Stimulated activated CD8-positive, alpha-beta memory T cell treated with anti-CD3 and anti-CD28 coated beads, Interleukin-2, amount 100 ng/mL, for 48 hours (primary cell): ENCODE measurements at places on chromosomes 6 and 20.
A peak's percentile ranks its signal among the peaks of the same experiment; 100 is the strongest.

- peak; percentile 40 for DNase-seq
These were observed 39.8 kb downstream of the PRDM1 start for GRCh38 chr6:106125925-106126435.

- no peak for DNase-seq
These were observed 89.9 kb downstream of the FIG4 start for GRCh38 chr6:109781001-109781400.

GRCh38 chr6:133170602-133171001 is 70.6 kb upstream of the EYA4 start:
- DNase-seq: no peak

- no peak for DNase-seq
These were observed 1.0 kb upstream of the KIF13A start for GRCh38 chr6:17988422-17988944.

DNA sequence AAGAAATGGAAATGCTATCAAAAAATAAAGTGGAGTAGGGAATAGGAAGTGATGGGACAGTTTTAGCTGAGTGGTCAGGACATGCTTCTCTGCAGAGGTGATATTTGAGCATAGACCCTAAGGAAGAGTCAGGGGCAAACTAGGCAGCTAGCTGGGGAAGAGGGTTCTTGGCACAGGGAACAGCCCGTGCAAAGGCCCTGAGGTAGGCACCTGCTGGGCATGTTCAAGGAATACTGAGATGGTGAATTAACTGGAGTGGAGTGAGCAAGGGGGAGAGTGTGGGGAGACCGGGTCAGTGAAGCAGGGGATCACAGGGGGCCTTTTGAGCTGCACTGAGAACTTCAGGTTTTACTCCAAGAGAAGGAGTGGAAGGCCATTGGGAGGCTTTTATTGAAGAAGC is 7.5 kb upstream of the SIRPA start:
- DNase-seq: no peak

GRCh38 chr6:43762966-43763695 is 6.9 kb upstream of the VEGFA start:
- DNase-seq: no peak

- DNase-seq: no peak
These were observed 1.8 kb upstream of the UBR2 start for GRCh38 chr6:42561986-42562385.

DNA sequence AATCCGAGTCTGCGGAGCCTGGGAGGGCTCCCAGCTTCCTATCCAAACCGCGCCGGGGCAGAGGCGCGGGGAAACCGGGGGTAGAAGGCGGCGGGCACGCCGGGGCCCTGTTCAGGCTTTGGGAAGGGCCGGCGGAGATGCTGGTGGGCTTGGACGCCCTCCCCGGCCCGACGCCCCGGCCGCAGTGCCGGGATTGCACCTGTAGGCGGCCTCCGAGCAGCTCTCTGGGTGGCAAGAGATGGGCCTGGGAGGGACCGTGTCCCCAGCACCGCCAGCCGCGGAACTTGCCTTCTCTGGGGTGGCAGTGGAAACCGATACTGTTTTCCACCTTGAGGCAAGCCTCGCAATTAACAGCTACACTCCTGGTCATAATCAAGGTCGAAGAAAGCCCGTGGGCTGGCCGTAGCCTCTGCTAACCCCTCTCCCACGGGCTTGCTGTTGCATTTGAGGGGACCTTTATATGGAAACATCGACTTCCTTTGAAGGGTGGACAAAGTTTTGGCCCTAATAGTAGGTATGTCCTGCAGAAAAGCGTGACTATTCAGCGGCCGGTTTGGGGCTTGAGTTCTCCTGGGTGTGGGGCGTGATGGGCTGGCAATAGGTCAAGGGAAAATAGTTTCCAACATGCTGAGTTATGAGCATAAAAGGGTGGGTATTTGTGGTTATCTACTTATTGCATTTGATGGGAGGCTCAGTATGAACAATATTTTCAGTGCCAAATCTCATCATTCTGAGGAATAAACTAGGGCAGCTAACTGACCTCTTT is 1.1 kb upstream of the JAG1 start:
- no peak for DNase-seq

- DNase-seq: no peak
These were observed 78.2 kb downstream of the UBE3D start for GRCh38 chr6:82987416-82987815.

DNA sequence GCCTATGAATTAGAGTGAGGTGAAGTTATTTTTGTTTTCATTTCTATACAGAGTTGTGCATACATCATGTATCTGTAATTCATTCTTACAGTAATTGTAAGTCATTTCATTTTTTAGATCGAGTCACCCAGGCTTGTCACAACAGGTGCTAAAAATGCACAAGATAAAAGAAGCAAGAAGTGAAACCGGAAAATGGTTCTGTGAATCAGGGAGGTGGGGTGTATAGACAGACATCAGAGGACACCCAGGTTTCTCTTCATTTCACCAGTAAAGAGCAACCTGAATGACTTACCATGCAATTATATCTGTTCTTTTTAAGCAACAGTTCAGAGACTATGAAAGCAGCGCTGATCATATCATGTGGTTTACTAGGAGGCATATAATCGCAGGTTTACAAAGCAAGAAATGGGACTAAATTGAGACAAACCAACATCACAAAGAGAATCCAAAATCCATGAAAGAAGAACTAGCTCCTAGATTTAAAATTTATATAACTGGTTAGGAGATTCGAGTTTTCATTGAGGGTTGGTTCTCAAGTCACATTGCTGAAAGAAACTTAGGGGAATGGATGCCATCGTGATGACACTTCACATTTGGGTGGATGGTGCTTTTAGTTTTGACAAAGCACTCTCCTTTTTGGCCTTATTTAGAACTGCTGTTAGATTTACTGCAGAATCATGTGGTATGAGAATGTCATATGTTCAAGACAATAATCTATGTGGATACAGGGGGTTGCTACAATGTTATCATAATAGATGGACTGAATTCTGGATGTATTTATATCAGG is 27.9 kb upstream of the TBC1D7 start:
- no peak for DNase-seq
